CD8-positive, alpha-beta memory T cell (primary cell): ENCODE measurements at places on chromosomes 12 and 14. TPM values are rescaled to one million over a fixed set of nuclear protein-coding genes. Genes with fewer than 3 reads are reported as not detected.
A peak's percentile ranks its signal among the peaks of the same experiment; 100 is the strongest.

The IL31 gene
- total RNA-seq, result 5.1 TPM

The PDZRN4 gene
- total RNA-seq, result not detected

The P2RX2 gene
- total RNA-seq, result not detected

The DACT1 gene
- total RNA-seq, result 0.15 TPM

The NANOG gene
- not detected for total RNA-seq

The SDSL gene
- 0.24 TPM for total RNA-seq

The REM2 gene
- 0.33 TPM for total RNA-seq

The ZNF891 gene
- 2.0 TPM for total RNA-seq

The ARF6 gene
- total RNA-seq, result 168 TPM

The GLT8D2 gene
- total RNA-seq, result not detected

DNA sequence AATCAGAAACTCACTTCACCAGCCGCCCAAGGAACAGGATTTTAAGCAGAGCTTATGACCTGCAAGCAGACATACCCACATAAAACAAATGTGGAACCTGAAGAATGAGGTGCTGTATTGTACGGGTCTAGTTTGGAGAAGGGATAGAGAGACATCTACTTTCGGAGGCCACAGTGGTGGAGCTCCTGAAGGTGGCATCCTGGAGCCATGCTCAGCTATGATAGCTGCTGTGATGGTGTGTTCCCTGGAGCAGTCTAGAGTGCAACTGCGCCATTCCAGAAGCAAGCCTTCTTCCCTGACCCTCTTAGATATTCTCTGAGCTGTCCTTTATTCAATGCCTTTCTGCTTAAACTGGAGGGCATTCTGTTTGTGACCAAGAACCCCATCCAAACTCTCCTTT, 402.6 kb downstream of the FUT8 start:
- H3K27ac ChIP-seq, result no peak overlapping the region
- no peaks in the 10 kb centered on the region for H3K36me3 ChIP-seq
- H3K27me3 ChIP-seq, result no peaks in the 10 kb centered on the region
- no peaks in the 10 kb centered on the region for H3K4me1 ChIP-seq

- H3K27ac ChIP-seq, result no peak overlapping the region
- no peak for DNase-seq
- no peaks in the 10 kb centered on the region for H3K27me3 ChIP-seq
- H3K4me1 ChIP-seq, result no peaks in the 10 kb centered on the region
- no peaks in the 10 kb centered on the region for H3K36me3 ChIP-seq
Measured at GRCh38 chr12:45389426-45389825, 173.5 kb downstream of the ANO6 start.

DNA sequence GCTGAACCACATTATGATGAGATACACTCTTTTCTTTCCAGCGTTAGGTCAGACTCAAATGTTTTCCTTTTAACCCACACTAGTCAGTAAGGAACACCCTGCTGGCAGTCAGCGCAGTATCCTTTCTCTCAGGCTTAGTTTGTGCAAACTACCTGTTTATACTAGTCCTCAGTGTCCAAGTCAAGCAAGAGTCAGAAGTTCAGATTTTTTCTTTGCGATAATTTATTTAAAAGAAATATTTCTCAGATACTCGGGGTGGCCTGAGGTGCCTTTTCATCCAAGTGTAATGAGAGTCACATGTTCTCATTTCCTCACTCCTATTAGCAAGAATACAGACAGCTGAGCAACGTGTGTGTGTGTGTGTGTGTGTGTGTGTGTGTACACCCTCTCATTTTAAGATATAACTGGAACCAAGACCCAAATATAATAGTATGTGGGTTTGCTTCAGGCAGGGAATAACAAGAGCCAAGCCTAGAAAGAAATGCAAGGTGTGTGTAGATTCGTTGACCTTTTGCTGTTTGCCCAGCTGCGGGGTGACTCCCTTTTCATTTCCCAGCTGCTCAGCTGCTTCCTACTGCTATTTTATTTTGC, 182.7 kb downstream of the KICS2 start:
- H3K36me3 ChIP-seq, result no peaks in the 10 kb centered on the region
- no peak for DNase-seq
- no peaks in the 10 kb centered on the region for H3K27me3 ChIP-seq
- H3K27ac ChIP-seq, result no peak overlapping the region

GRCh38 chr12:22396253-22396652, 61.7 kb upstream of the ST8SIA1 start:
- no peaks in the 10 kb centered on the region for H3K36me3 ChIP-seq
- no peak overlapping the region for H3K4me3 ChIP-seq
- no peaks in the 10 kb centered on the region for H3K27me3 ChIP-seq
- DNase-seq, result no peak
- H3K27ac ChIP-seq, result no peak overlapping the region

- no peak overlapping the region for H3K4me3 ChIP-seq
- H3K4me1 ChIP-seq, result no peaks in the 10 kb centered on the region
- no peak for DNase-seq
- H3K27ac ChIP-seq, result no peak overlapping the region
- no peaks in the 10 kb centered on the region for H3K27me3 ChIP-seq
- H3K36me3 ChIP-seq, result no peaks in the 10 kb centered on the region
Measured at GRCh38 chr14:87087881-87088280, 905.1 kb downstream of the GALC start.

- H3K4me3 ChIP-seq, result no peak overlapping the region
- H3K27ac ChIP-seq, result no peak overlapping the region
- H3K27me3 ChIP-seq, result no peaks in the 10 kb centered on the region
- H3K4me1 ChIP-seq, result peaks cover 87% of the 10 kb centered on the region
- H3K36me3 ChIP-seq, result no peaks in the 10 kb centered on the region
- no peak for DNase-seq
Measured at GRCh38 chr14:68948686-68949600, 30.2 kb downstream of the ACTN1 start.

DNA sequence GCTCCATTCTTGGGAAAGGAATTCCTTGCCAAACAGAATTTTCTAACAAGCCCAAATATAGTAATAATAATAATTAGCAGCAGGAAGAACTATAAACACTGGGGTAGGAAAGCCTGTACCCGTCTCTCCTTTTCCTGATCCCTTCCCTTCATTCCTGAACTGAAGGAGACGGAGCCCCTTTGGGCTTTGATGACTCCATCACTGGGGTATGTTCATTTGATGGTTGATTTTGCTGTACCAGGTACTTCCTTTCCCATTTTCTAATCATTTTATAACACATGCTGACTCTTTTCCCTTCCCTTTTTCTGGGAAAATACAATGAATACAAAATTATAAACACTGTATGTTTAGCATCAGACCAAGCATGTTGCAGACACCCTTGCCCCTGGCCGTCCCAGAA, 3.6 kb upstream of the RCOR1 start:
- peaks cover 10% of the 10 kb centered on the region for H3K4me1 ChIP-seq
- DNase-seq, result no peak
- no peak overlapping the region for H3K4me3 ChIP-seq
- no peaks in the 10 kb centered on the region for H3K36me3 ChIP-seq
- no peak overlapping the region for H3K27ac ChIP-seq
- no peaks in the 10 kb centered on the region for H3K27me3 ChIP-seq

DNA sequence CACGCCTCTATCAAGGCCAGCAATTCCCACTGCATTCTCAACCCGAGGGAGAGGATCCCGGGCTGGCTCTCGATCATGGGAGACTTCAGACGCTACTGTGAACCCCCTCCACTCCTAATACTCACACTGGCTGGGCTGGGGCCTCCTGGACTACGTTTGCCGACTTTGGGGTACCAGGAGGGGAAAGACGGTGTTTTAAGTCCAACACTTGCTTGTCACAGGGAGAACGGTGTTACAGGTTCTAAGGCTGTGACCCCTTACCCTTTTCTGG, 463 bp downstream of the NACA start:
- DNase-seq, result no peak
- H3K36me3 ChIP-seq, result peaks cover 30% of the 10 kb centered on the region
- H3K4me1 ChIP-seq, result peaks cover 54% of the 10 kb centered on the region
- peak overlapping the region; percentile 96 for H3K4me3 ChIP-seq
- peak overlapping the region; percentile 79 for H3K27ac ChIP-seq

- H3K27ac ChIP-seq, result no peak overlapping the region
- no peaks in the 10 kb centered on the region for H3K27me3 ChIP-seq
Measured at GRCh38 chr14:50380455-50380854, 16.2 kb downstream of the CDKL1 start.

DNA sequence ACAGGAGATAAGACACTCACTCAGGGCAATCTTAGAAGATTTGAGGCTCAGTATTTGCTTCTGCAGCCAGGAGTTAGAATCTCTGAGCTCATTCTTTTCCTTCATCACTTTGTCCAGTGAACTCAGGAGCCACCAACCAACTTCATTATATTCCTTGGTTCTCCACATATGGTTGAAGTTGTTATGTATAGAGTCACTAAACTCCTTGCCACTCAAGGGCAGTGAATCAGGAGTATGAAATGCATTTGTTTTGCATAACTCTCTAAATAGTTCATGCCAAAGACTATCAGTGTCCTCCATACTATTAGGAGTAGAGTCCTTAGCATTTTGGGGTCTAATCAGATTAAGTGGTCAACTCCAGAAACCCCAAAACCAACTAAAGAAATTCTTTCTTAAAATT, 150.6 kb downstream of the CCDC59 start:
- H3K4me1 ChIP-seq, result no peaks in the 10 kb centered on the region
- H3K4me3 ChIP-seq, result no peak overlapping the region
- DNase-seq, result no peak
- H3K36me3 ChIP-seq, result no peaks in the 10 kb centered on the region
- no peak overlapping the region for H3K27ac ChIP-seq

DNA sequence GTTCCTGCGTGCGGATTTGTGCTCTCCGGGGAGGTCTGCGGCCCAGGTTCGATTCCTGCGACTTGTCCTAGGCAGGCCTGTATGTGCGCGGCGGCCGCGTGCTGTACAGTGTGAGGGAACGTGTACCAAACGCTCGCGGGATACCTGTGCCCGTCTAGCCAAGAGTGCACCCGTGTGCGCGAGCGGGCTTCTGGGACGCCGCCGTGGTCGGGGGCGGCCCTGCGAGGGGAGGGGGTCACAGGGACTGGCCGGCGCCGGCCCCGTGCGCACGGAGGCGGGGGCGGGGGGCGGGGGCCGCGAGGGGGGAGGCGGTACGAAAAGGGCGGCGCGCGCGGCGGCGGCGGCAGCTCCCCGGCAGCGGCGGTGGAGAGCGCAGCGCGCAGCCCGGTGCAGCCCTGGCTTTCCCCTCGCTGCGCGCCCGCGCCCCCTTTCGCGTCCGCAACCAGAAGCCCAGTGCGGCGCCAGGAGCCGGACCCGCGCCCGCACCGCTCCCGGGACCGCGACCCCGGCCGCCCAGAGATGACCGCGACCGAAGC, at the start of gene DLK1:
Gene DLK1, plus strand, starts transcription at position 343 of the 536 bp plus-strand sequence. Its CDS starts 177 bp downstream, at position 520.
- H3K27ac ChIP-seq, result peak within 1 kb of the TSS; percentile 65
- no peaks in the 10 kb centered on the region for H3K4me1 ChIP-seq
- no peak within 1 kb of the TSS for H3K4me3 ChIP-seq
- DNase-seq, result no peak
- no peaks in the 10 kb centered on the region for H3K27me3 ChIP-seq

DNA sequence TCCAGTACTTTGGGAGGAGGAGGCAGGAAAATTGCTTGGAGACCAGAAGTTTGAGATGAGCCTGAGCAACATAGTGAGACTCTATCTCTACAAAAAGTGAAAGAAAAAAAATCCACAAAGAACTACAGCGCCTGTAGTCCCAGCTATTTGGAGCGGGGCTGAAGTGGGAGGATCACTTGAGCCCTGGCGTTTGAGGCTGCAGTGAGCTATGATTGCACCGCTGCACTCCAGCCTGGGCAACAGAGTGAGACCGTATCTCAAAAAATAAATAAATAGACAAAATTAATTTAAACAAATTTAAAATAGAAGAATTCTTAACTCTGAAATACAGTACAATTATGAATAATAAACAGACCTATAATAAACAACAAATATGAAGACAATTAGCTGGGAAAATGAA, 40.9 kb downstream of the ATL1 start:
- DNase-seq, result no peak
- H3K4me1 ChIP-seq, result no peaks in the 10 kb centered on the region
- no peak overlapping the region for H3K27ac ChIP-seq
- H3K36me3 ChIP-seq, result no peaks in the 10 kb centered on the region

GRCh38 chr14:96203635-96204034, 1.0 kb upstream of the BDKRB2 start:
- H3K27ac ChIP-seq, result no peak overlapping the region
- DNase-seq, result no peak
- no peaks in the 10 kb centered on the region for H3K36me3 ChIP-seq

GRCh38 chr12:78035901-78036606, 205.4 kb downstream of the NAV3 start:
- H3K36me3 ChIP-seq, result no peaks in the 10 kb centered on the region
- no peak overlapping the region for H3K27ac ChIP-seq
- no peak overlapping the region for H3K4me3 ChIP-seq
- no peak for DNase-seq
- no peaks in the 10 kb centered on the region for H3K27me3 ChIP-seq
- no peaks in the 10 kb centered on the region for H3K4me1 ChIP-seq

DNA sequence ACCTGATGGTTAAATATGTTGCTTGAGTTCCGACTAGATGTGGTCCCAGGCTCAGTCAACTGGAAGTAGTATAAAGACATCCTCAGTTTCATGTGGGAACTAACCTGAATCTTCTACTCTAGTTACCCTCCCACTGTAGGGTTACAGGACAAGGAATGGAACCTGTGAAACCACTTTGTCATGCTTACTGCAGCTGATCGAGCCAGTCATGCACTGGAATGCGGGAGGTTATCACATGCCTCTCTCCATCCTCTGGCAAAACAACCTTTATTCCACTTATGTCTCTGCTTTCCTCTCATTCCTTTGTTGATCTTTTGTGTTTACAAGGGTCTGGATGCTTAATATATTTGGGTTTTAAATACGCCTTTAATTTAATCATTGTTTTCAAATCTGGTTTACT, 111.9 kb upstream of the DDHD1 start:
- no peak overlapping the region for H3K4me3 ChIP-seq
- H3K4me1 ChIP-seq, result no peaks in the 10 kb centered on the region
- no peak for DNase-seq

DNA sequence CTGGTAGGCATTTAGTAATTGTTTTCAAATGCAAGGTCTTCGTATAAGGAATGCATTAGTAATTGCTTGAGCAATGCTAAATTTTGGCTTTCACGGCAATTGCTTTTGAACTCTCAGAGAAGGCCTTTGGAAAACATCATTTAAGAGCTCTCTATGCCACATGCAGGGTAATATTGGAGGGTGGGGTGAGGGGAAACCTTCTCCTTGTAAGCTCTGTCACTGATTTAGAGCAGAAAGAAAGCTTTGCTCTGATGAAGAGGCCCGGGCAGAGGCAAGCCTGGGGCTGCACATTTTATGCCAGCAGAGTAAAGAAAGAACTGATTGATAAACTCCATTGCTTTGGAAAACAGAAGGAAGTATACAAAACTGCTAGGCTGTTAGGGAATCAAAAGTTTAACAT, 70.9 kb downstream of the TRIM9 start:
- no peaks in the 10 kb centered on the region for H3K27me3 ChIP-seq
- no peaks in the 10 kb centered on the region for H3K36me3 ChIP-seq
- H3K4me3 ChIP-seq, result no peak overlapping the region
- no peak for DNase-seq
- no peaks in the 10 kb centered on the region for H3K4me1 ChIP-seq
- no peak overlapping the region for H3K27ac ChIP-seq

GRCh38 chr14:53034688-53035230, 83.9 kb upstream of the FERMT2 start:
- no peaks in the 10 kb centered on the region for H3K4me1 ChIP-seq
- no peak overlapping the region for H3K27ac ChIP-seq
- H3K27me3 ChIP-seq, result no peaks in the 10 kb centered on the region
